ENCODE measurements at places on chromosomes 12 and 14.

DNA sequence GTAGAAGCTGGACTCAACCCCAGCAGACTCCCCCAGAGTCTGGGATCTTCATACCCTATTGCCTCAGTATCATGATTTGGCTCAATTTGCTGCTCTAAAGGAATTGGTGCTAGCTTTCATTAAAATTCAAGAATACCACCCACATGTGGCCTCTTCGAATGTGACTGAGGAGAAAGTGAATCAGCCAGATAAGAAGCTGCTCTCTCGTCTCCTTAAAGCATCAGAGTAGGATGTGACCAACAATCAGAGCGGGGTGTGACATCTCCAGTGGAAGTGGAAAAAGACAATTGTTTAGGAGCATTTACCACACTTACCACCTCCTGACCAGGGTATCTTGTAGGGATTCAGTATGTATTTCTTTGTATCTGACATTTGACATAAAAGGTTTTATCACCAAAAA, 278.2 kb upstream of the DIO2 start:
- no peak for DNase-seq

- no peak for DNase-seq
These were observed 50.3 kb upstream of the TRIM9 start for GRCh38 chr14:51145246-51145645.

GRCh38 chr14:89269404-89269803, 147.6 kb downstream of the FOXN3 start:
- no peak for DNase-seq

GRCh38 chr14:104531421-104532190, 48.0 kb upstream of the C14orf180 start:
- DNase-seq: no peak

GRCh38 chr12:27554421-27555186, 30.6 kb downstream of the PPFIBP1 start:
- DNase-seq: no peak

- no peak for DNase-seq
These were observed 8.6 kb downstream of the SETD1B start for GRCh38 chr12:121812320-121812871.

DNA sequence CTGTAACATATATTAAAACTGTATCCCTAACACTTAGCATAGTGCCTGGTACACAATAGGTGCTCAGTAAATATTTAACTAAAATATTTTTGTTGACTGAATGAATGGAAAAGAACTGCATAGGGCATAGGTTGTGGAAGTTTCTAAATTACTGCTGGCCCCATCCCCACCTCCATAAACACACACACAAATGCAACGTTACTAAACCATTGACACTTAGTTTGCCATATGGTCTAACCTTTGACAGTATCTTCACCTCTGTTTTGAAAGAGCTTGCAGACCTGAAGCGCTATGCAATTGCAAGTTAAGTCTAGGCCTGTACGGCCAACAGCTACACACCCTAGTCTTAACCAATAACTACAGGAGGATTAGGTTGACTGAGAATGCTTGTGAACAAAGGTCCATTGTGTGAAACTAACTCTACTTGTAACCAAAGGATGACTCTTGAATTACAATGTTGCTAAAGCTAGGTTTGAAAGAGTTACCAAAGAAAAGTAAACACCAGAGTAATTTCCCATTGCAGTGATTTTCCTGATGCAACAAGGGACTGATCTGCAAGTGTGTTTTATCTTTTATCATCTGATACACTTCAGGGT, 924 bp upstream of the MANSC1 start:
- DNase-seq: no peak

- no peak for DNase-seq
These were observed 211.0 kb upstream of the FAR2 start for GRCh38 chr12:28938056-28938455.

- peak; percentile 18 for DNase-seq
These were observed 71.7 kb upstream of the RAP1B start for GRCh38 chr12:68538726-68539614.

DNA sequence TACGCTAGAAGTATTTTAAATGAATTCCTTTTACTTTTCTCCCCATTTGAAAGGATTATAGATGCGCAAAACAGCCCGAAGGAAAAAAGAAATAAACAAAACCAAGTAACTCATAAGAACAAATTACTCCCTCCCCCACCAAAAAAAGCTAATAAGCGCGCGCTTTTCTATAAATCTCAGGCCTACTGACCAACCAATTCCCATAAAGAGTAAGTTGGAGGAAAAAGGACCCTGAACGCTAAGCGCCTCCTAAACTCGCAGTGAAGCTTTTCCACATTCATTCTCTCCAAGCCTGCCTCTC, 588 bp downstream of the MBIP start:
- no peak for DNase-seq

- no peak for DNase-seq
These were observed 199.1 kb downstream of the GLT1D1 start for GRCh38 chr12:129052373-129052772.

- no peak for DNase-seq
These were observed 339.3 kb downstream of the NRXN3 start for GRCh38 chr14:78509516-78509915.

GRCh38 chr12:115129727-115130126, 445.8 kb upstream of the TBX3 start:
- no peak for DNase-seq

DNA sequence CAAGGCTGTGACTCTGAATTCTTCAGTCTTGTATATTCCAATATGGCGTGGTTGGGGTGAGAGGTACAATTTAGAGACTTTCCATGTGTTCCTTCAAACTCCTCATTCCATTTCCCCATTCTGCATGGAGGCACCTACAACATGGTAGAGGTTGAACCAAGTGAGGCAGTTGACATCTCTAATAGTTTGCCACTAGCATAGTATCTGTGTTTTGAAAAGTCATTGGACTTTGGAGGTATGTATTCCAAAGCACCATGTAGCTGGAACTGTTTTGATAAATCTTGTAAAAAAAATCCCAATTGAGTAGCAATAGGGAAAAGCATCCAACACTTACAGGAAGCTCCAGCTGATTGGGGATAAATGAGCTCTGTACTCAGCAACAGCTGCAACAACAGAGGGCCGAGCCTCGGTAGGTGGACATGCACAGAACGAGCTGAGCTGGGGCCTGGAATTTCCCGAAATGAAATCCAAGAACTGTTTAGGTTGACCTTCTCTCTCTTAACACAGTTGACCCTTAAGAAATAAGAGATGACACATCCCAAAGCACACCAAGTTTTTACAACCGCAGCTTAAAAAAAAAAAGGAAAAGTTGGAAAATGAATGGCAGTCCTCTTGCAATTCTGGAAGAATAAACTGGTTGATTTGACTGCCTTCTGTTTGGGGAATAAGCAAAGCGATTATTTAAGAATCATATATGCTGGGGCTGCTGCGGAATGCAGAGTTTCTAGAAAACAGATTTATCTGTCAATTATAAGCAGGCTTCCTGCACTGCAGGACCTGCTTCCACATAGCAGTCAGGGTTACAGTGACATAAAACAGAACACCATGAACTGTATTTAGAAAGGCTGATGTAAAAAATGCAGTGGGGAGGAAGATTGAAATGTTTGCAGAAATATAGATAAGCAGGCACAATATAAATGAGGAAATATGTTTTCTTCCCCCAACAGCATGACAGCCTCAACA, 194.6 kb upstream of the KRR1 start:
- no peak for DNase-seq

GRCh38 chr14:34782031-34782430, 67.6 kb upstream of the CFL2 start:
- DNase-seq: no peak

DNA sequence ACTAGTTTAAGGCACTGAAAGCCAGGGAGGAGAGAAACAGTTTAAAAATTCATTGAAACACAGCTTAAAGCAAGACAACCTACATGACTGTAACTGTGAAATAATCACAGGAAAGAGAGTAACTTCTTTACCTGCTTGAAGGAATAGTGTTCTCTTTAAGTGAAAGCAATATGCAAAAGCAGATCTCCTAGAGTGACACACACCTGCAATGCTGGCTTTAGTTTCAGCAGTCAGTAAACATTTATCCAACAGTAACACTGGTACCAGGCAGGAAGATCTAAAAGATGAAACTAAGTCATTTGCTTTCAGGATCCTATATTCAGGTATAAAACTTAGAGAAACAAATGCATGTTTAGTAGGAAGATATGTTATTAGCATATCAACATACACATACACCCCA, 85.3 kb upstream of the PPM1H start:
- DNase-seq: no peak

- no peak for DNase-seq
These were observed 93.7 kb downstream of the HMGA2 start for GRCh38 chr12:65918021-65918420.

GRCh38 chr14:31047503-31047902, 21.3 kb upstream of the STRN3 start:
- no peak for DNase-seq

DNA sequence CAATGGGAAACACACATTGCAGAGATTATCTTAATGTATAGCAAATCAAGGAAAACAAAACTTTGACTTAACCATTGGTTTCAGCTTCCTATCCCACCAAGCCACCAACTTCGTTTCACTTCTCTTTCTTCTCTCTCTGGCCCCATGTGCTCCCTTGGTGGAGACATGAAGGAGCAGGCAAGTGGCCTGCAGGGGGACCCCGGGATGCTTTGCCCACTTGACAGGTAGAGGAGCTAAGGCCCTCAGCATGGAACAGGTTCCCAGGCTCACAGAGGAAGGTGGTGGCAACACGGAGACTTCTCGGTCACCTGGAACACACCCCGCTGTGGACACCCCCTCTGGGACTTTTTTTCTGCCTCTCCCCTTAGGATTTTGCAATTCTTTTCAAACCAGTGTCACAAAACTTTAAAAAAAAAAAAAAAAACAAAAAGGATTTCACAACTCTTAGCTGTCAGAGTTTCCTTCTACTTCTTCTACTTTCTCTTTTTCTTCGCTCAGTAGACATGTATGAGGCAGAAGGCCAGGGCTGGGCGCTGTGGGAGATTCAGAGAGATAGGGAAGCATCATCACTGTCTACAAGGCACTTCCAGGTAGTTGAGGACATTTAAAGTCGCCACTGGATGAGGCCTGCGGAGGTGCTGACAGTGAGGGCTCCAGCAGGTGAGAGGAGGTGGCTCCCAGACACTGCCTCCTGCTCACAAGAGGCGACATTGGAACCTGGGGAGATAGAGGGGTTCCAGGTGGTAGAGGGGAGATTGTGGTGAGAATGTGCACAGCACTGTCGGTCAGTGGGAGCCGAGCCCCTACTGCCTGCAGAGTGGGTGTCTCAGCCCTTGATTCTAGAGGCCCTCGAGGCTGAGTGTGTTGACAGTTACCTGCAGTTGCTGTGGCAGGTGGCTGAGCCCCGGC, 119.6 kb downstream of the GCH1 start:
- no peak for DNase-seq

GRCh38 chr14:34650786-34651584, 21.0 kb upstream of the SNX6 start:
- no peak for DNase-seq

DNA sequence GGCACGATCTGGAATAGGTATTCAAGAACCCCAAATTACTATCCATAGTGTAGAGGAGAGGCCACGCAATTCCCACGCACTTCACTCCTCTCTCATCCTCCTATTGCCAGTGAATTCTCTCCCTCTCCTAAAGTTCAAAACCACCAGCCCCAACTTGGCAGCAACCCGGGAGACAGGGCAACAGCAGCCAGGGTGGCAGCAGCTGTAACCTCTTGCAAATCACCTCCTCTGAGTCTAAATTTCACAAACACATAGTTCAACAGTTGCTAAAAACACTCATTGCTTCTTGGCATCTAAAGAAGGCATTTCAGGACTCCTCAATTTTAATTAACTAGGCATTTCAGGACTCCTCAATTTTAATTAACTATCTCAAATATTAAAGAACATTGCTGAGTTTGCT, 37.7 kb upstream of the MANSC4 start:
- DNase-seq: no peak

- no peak for DNase-seq
These were observed 1.3 kb downstream of the NAA30 start for GRCh38 chr14:57391517-57392195.

DNA sequence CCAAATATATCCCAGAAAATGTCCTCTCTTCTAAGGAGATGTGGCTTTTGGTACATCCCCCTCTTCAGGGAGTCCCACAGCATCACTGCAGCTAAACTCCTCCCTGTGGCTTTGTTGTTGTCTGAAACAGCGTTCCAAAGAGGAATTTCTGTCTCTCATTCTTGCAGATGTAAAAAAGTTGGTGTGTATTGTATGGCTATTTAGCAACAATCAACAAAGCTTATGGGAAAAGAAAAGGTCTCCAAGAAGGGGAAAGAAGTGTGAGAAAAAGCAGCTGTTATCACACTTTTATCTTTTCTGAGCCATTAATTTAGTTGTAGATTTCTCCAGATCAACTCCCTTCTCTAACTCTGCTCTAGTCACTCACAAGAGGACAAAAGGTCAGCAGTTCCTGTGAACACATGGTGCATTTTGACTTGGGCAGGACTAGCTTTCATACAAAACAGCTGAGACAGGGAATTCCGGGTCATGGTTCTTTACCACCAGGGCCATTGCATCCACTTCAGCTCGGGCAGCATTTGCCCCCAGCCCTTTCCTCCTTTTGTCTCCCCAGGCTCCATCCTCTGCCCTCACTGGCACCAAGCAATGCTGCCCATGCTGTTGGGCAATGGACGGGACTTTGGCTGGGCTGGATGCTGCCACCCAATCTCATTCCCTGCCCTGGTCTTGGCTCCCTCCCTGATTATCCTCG, 184.7 kb downstream of the TMX1 start:
- no peak for DNase-seq

DNA sequence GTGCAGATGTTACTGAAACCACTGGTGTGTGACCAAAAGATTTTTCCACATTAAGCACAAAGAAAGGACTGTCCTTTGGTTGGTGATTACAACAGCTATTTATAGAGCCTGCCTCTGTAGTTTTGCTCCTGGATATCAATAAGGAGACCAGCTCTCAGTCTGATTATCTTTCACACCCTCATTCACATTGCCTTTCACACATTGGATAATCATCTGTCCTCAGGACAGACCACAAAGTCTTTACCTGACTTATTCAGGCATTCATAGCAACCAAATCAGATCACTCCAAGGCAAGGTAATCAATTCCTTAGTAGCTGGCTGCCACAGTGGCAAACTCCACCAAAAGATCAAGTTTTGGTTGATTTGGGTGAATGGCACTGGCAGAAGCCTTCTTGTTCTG, 59.6 kb upstream of the CPSF6 start:
- DNase-seq: no peak

GRCh38 chr14:52333823-52334657, 19.9 kb downstream of the PTGER2 start:
- DNase-seq: no peak

- DNase-seq: no peak
These were observed 33.0 kb downstream of the SPATS2 start for GRCh38 chr12:49400304-49400703.

DNA sequence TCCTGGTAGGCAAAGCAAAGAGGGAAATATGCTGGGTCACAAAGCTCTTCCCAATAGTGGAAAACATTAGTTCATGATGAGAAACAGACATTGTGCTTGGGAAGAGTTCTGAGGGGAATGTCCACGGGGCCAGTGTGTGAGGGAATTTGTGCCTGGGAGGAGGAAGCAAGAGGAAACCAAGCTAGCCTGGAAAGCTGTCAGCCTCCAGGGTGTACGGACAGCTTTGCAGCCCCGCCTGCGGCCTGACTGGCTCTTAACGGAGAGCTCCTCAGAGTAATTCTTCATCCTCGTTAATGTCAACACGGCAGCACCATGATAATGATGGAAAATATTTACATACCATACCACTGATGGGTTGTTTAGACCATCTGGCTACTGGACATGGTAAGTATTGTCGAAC, 32.4 kb downstream of the PITPNM2 start:
- no peak for DNase-seq

Data from stimulated activated CD4-positive, alpha-beta T cell treated with anti-CD3 and anti-CD28 coated beads, Interleukin-12 subunit alpha, Interleukin-12 subunit beta, amount 100 ng/mL, for 24 hours (primary cell).